Stimulated activated CD8-positive, alpha-beta memory T cell treated with anti-CD3 and anti-CD28 coated beads, Interleukin-12 subunit alpha, Interleukin-12 subunit beta, amount 100 ng/mL, for 4 hours (primary cell): ENCODE measurements at places on chromosomes 2 and 18.

- DNase-seq, result no peak
Measured at GRCh38 chr2:212900715-212901114, 250.7 kb downstream of the IKZF2 start.

GRCh38 chr18:34330308-34330707 is 105.6 kb upstream of the NOL4 start:
- DNase-seq, result no peak

- no peak for DNase-seq
Measured at GRCh38 chr2:157508676-157509075, 64.8 kb upstream of the CYTIP start.

DNA sequence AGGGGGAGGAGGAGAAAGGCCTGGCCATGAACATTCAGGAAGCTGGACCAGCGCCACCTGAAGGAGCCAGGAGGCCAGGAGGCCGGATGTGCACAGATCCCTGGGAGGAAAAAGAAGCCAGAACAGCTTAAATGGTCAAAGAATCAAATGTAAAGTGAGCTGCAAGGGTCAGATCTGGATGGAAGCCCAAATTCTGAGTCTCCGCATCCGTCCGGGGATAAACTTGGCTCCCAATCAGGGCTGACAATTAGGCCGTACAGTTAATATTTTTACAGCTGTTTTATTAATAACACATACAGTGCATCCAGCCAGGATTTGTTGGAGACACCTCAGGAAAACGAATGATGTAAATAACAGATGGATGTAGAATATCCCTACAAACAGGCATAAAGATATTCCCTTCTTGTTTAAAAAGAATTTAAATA is 495.1 kb upstream of the TCF4 start:
- no peak for DNase-seq

DNA sequence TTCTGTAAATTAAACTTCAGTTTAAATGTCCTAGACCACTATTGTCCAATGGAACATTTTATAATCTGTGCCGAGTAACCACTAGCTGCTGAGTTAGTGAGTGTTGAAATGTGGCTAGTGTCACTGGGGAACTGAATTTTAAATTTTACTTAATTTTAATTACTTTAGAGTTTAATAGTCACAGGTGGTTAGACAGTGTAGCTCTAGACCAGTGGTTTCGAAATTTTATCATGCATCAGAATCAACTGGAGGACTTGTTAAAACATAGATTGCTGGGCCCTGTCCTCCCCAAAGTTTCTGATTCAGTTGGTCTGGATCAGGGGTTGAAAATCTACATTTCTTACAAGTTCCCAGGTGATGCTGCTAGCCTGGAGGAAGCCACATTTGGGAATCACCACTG is 110.4 kb downstream of the FMNL2 start:
- no peak for DNase-seq

DNA sequence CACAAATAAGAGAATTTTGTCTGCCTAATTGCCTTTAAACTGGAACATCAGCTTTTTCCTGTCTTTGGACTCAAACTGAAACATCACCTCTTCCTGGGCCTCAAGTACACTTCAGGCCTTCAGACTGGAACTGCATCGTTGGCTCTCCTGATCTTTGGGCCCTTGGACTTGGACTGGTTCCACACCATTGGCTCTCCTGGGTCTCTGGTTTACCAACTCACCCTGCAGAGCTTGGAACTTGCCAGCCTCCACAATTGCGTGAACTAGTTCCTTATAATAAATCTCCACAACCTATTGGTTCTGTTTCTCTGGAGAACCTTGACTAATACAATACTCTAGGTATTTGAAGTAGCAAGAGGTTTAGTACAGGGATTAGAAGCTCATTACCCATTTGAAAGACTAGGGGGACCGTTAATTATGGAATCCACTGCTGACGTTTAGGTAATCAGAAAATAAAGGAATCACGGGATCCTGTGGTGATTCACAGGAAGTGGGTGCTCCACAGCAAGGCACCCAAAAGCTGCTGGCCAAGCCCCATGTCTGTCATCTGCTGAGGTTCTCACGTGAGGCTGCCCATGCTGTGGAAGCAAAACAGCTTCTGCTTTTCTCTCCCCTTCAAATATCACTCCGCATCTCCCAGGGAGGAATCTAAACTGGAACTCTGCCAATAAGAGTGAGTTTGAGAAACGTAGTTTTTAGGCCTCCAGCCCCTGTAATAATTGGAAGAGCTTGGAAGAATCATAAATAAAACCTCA is 20.0 kb upstream of the SGPP2 start:
- DNase-seq, result no peak

DNA sequence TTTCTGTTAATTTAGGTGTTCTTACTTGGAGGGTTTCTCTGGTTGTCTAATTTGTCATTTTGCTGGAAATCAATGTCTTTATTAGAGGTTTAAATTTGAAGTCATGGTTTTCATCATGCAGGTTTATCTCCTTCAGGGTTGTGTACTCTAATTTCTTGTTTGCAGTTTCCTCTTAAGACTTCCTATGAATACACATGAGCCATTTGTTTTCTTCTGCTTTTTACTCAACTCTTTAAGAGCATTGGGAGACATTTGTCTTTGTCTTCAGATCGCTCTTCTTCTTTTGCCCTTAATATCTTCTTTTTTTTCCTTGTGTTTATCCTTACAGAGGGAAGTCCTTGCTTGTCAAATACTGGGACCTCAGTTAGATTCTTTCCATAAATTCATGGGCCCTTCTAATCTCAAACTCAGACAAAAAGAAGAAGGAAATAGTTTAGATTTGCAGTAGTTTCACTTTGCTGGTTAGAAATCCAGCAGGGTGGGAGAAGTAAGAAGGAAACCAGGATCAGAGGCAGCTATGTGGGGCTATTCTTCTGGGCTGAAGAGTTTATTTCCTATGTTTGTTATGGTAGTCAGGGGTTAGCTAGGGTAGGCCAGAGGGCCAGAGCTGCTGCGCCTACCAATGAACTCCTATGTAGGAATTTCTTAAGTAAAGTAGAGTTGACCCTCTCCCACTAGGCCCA is 176.6 kb downstream of the DYSF start:
- DNase-seq, result no peak

GRCh38 chr2:78766459-78766858 is 259.0 kb upstream of the REG3G start:
- no peak for DNase-seq

DNA sequence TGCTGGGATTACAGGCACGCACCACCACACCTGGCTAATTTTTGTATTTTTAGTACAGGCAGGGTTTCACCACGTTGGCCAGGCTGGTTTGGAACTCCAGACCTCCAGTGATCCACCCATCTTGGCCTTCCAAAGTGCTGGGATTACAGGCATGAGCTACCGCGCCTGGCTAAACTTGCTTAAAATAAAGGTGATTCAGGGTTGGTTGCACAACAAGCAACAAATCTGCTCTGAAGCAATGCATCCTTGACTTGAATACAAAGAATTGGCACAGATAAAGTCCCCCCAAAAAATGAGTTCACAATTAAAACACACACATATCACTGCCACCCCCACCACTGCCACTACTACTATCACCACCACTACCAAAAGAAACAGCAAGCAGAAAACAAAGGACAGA is 34.9 kb downstream of the CCDC88A start:
- DNase-seq, result no peak

DNA sequence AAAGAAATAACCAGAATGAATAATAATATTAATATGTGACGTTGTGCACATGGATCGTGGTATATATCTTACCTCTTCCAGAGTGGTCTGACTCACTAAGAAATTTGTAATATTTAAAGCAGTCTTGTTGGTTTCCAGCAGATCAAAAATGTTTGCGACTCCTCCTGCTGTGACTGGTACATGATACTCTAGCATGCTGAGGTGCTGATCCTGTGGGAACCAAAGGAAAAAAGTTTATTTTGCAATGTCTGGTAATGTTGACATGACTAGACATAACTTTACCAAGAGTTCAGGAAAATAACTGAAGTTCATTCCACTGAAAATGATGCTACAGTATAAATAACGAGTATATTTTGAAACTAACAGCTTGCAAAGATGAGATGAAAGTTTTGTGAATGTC is 124.5 kb upstream of the BARD1 start:
- DNase-seq, result no peak

DNA sequence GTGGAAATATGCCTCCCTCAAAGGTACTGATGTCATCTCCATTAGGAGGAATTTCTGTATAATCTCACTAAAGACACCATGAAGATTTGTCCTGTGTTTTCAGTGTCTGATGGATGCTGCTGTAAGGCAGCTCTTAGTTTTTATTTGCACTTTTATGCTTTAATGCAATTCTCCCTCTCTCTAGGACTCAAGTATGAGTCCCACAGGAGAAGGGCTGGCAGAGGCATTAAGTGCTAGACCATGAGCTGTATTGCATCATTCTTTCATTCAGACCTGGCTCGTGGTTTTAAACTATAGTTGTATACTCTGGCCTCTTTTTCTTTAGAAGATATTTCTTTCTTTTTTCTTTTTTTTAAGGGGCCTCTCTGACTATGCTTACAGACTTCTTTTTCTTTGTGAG is 805.6 kb downstream of the DPP10 start:
- DNase-seq, result no peak

- DNase-seq, result no peak
Measured at GRCh38 chr2:241063587-241063986, 38.5 kb downstream of the MTERF4 start.

DNA sequence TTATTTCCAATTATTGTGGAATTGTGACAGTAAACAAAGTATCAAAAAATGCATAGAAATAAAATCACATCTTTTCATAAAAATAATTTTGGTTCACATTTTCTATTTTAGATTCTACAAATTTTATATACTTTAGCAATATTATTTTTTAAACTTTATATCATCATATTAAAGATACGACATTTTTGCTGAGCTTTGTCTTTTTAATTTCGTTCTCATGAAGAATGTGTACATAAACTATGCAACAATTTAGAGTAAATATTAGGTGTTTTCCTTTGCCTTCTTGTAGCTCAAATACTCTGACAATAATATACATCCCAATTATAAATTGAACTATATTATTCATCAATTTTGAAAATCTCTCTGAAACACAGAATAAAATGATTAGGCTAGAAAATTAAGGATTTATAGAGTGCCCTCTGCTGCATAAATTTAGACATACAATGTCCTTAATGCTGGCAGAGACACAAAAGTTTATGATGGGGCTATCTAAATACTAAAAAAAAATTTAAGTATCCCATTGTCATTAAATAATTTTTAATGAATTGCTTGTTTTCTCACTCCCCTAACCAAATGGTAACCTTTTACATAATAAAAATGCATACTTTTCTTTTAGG is 45.7 kb downstream of the CCDC102B start:
- no peak for DNase-seq

DNA sequence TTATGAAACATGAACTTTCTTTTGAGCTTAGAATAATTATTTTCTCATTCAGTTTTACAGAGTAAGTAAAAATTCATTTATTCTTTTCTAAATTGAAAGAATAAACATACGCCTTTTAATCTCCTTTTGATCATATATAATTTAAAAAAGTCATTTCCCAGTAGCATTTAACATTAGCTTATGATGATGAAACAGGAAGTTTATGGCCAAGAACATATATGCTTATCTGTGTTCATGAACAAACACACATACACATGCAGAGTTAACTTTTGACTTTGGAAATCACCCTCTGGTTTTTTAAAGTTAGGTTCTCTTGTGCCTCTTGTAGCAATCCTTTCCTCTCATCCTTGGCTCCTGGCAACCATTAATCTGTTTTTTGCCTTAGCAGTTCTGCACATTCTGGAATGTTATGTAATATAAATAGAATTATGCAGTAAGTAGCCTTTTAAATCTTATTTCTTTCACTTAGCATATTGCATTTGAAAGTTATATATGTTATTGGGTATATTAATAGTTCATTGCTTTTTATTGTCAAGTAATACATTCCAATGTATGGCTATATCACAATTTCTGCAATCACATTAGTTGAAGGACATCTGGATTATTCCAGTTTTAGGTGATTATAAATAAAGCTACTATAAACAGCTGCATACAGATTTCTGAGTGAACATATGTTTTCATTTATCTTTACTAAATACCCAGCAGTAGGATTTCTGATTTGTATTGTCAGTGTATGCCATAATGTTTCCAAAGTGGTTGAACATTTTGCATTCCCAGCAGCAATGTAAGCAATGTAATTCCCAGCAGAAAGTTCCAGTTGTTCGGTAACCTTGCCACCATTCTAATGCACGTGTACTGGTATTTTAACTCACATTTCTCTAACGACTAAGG is 210.3 kb downstream of the ZRANB3 start:
- no peak for DNase-seq

GRCh38 chr2:23900541-23901322 is 26.2 kb downstream of the ATAD2B start:
- DNase-seq, result no peak

- DNase-seq, result peak; percentile 32
Measured at GRCh38 chr2:231393149-231394131, 2.1 kb upstream of the B3GNT7 start.

GRCh38 chr2:207282916-207283315 is 117.2 kb upstream of the KLF7 start:
- DNase-seq, result no peak

DNA sequence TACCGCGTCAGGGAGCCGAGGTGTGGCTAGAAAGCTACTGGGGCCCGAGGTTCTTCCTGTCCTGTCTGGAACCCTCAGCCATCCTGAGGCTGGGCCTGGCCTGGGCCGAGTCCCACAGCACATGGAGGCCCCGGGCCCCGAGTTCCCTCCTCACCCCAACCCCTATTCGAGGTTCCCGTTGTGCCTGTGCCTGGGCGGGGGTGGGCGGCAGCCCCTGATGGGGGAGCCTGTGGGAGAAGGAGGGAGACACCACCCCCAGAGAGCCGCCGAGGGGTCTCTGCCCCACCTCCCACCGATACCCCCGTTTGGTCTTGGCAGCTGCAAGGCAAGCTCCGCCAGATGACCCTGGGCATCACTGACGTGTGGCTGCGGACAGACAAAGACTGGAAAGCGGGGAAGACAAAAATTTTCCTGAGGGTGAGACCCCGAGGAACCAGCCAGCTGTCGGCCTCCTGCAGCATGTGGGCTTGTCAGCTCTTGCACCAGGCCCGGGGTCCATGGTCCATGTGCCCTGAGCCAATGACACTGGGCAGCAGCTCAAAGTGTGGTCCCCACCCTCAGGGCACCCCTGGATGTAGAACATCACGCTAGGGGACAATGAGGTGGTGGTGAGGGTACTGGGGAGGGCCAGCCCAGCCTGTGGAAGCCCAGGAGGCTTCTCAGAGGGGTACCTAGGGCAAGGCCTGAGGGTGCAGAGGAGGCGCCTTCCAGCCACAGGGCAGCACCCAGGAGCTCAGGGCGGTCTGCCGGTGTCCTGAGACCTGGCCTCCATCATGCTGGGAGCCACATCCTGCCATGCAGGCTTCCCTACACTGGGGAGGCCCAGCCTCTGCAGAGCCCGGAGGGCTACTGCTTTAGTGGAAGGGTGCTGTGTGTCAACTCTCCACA is 52.5 kb upstream of the GPR17 start:
- DNase-seq, result no peak

GRCh38 chr18:75104483-75104882 is 104.5 kb downstream of the PTGR3 start:
- DNase-seq, result no peak

GRCh38 chr18:7048081-7048480 is 69.5 kb downstream of the LAMA1 start:
- no peak for DNase-seq
